ENCODE measurements at places on chromosomes 7 and 10. TPM values are rescaled to one million over a fixed set of nuclear protein-coding genes. Genes with fewer than 3 reads are reported as not detected.

The SPDYE17 gene
- not detected for total RNA-seq

The SORBS1 gene
- total RNA-seq, result 0.17 TPM

The ITIH5 gene
- 2.8 TPM for total RNA-seq

The PLA2G12B gene
- total RNA-seq, result not detected

The EBF3 gene
- 16.5 TPM for total RNA-seq

All from smooth muscle cell of trachea (primary cell).